ENCODE measurements at places on chromosomes 3 and 15. TPM values are rescaled to one million over a fixed set of nuclear protein-coding genes. Genes with fewer than 3 reads are reported as not detected.

- no peak for DNase-seq
Observed at GRCh38 chr15:65038836-65039235, 6.4 kb upstream of the SLC51B start.

DNA sequence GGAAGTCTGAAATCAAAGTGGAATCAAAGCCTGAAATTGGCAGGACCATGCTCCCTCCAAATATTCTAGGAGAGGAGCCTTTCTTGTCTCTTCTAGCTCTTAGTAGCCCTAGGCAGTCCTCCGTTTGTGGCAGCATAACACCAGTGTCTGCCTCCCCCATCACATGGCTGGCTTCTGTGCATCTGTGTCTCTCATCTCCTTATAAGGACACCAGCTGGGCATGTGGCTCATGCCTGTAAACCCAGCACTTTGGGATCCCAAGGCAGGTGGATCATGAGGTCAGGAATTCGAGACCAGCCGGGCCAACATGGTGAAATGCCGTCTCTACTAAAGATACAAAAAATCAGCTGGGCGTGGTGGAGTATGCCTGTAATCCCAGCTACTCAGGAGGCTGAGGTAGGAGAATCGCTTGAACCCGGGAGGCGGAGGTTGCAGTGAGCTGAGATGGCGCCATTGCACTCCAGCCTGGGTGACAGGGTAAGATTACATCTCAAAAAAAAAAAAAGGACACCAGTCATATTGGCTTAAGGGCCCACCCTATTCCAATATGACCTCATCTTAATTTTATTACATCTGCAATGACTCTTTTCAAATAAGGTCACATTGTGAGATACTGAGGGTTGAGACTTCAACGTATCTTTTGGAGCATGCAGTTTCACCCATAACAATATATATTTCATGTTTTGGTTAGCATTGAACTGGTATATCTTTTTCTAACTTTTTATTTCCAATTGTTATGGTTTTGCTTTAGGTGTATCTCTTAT, 148.0 kb upstream of the TPM1 start:
- DNase-seq, result no peak

GRCh38 chr15:56320861-56321260, 44.4 kb upstream of the TEX9 start:
- no peak for DNase-seq

GRCh38 chr3:172071780-172072330, 32.5 kb downstream of the FNDC3B start:
- no peak for DNase-seq

DNA sequence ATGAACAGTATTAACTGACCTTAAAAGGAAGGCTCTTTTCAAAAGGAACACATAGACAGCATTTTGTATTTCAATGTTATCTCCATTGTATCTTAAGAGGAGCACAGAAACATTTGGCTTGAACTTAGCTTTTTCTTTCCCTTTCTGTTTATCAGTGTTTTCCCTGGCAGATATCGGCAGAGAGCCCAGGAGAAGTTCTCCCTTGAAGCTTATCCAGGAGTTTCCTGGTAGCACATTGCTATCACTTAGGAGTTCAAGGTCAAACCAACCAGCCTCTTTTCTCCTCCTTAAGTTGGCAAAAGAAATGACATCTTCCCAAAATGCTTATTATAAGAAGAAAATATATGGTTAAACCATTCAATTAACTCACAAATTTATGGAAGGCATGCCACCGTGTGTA, 344.6 kb upstream of the UBE2E2 start:
- DNase-seq, result no peak

The IQSEC1 gene
- 77.5 TPM for total RNA-seq

The EPHA6 gene
- 0.98 TPM for total RNA-seq

The MED12L gene
- total RNA-seq, result 4.8 TPM

The UROC1 gene
- total RNA-seq, result not detected

Data from sciatic nerve (tissue), 2 donors.